ENCODE measurements at places on chromosomes 6 and 20.

DNA sequence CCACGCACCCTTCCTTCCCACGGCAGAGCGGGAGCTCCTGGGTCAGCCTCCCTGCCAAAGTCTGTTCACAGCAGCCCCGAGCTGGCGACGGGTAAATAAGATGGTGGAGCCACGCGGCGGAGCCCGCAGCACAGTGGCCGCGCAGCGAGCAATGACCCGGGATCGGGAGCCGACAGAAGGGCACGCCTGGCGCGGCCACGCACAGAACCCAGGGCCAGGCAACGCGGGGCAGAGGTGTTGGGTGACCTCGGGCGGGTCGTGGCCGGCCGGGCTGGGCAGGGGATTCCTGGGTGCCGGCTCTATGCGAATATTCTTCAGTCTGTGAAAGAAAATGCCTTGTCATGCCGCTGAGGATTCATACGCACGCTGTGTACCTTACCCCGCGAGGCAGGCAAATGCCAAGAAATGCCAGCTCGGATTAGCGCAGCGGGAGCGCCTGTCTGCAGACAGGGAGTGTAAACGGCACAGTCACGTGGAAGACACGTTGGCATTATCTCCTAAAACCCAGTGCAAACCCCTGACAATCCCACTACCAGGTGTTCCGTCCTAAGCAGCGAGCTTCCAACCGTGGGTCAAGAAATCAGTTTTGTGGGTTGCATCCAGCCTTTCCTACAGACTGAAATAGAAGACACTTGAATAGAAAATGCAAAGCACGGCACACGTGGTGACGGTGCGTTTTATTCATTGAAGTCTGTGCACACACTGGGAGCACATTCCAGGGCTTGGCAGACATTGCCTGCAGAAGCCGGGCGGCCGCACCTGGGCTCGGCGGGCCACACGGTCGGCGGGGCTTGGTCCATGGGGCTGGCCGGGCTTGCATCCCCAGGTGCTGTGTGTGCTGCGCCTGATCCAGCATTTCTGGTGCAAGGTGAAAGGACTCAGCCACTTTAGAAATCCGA lies 18.3 kb downstream of the CHRNA4 start:
- no peak for DNase-seq

GRCh38 chr20:31842471-31843157 lies 2.8 kb downstream of the FOXS1 start:
- DNase-seq = no peak

DNA sequence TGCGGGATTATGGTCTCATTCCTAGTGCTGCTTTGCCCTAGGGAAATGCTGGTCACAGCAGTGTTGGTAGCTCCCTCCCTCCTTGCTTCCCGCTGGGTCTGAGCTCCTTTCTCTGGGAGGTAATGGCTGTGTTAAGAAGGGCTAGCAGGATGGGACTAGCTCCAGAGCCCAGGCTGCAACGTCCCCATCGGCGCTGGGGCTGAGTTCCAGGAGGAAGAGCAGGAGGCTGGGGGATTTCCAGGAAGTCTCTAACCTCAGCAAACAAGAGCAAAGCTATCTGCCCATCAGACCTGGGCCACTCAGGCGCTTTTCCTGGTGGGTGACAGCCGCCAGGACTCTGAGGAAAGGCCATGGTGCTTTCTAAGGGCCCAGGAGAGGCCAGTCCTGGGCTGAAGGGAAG lies 174.2 kb downstream of the DLL1 start:
- no peak for DNase-seq

GRCh38 chr6:166851426-166851825 lies 104.9 kb downstream of the RNASET2 start:
- no peak for DNase-seq

GRCh38 chr6:132483779-132484679 lies 28.9 kb downstream of the STX7 start:
- DNase-seq = no peak

- DNase-seq = no peak
Observed at GRCh38 chr6:166360243-166361076, 18.1 kb upstream of the SFT2D1 start.

DNA sequence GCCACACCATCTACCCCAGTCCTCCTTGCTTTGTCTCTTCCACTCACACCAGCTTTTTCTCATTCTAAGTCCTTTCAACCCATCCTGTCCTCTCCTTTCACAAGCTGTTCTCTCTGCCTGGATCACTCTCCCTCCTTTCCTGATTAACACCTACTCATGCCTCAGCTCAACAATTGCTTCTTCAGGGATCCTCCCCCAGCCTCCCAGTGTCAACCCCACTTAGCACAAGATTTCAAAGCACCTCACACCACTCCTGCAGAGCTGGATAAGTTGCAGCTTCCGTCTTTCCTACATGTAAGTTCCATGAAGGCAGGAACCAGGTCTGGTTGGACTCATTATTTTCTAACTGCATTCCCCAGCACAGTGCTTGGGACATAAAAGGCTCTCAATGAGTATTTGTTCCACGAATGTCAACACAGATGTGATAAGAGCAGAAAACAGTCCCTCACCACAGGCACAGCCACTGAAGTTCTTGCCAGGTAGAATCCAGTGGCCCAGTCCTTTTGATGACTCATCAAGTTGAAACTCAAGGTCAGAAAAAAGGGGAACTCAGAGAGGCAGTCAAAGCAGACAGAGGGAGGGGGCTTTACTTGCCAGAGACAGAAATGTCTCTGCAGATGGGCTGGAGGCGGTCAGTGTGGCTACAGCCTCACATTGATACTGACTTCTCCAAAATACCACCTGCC lies 193.4 kb upstream of the PRDM1 start:
- no peak for DNase-seq

GRCh38 chr6:124495665-124496190 lies 466.5 kb upstream of the RNF217 start:
- no peak for DNase-seq

GRCh38 chr6:19303383-19303782 lies 533.8 kb upstream of the ID4 start:
- no peak for DNase-seq

DNA sequence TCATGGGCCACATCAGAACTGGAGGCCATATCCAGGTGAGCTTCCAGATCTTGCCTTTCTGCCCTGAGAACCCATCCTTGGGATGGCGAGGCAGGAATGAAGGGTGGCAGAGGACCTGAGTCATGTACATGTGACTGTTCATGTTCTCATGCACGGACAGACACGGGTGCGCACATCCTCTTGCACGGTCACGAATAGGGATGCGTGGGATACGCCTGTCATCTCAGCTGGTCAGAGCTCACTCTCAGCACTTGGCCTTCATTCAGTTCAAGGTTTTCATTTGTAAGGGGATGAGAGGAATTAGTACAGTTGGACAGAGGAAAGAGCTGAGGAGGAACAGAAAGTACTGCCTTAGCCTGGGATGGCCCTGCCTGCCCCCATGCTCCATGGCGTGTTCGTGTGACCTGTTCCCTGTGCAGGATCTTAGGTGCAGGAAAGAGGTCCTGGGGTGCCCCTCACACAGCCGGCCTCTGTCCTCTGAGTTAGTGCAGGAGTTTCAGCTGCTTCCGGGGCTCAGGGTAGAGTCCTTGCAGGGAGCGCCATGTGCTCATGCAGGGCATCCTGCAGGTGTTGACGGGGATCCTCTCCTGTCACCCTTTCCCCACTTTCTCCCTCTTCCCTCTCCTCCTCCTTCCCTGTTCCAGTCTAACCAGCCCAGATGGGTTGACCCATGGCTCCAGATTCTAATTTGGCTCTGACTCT lies 173.4 kb downstream of the DTNBP1 start:
- no peak for DNase-seq

GRCh38 chr6:25921525-25922203 lies 8.8 kb downstream of the SLC17A2 start:
- no peak for DNase-seq

- DNase-seq = no peak
Observed at GRCh38 chr6:160859822-160860221, 131.7 kb upstream of the MAP3K4 start.

GRCh38 chr20:56590888-56591287 lies 38.2 kb upstream of the TFAP2C start:
- no peak for DNase-seq

GRCh38 chr20:59351157-59352040 lies 51.0 kb downstream of the EDN3 start:
- DNase-seq = no peak

- DNase-seq = no peak
Observed at GRCh38 chr6:54255886-54256285, 52.4 kb upstream of the TINAG start.

DNA sequence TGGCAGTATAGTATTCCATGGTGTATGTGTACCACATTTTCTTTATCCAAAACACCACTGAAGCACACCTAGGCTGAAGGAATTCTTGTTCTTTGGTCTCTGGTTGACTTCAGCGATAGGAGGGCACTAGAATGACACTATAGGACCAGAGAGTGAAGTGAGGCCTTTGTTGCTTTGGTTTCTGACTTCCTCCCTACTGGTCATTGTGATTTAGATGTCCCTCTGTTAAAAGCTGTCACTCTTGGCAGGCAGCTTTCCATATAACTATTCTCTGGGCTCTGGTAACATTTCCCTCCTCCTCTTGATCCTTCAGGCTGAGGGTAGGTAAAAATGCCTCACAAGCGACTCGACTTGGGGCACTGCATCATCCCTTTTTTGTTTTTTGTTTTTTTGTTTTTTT lies 236.3 kb downstream of the MAFB start:
- no peak for DNase-seq

GRCh38 chr6:107746461-107747030 lies 77.6 kb downstream of the SCML4 start:
- no peak for DNase-seq

- DNase-seq = no peak
Observed at GRCh38 chr6:63272397-63272796, 47.4 kb downstream of the LGSN start.

GRCh38 chr20:63895202-63895951 lies 451 bp downstream of the DNAJC5 start:
- no peak for DNase-seq

DNA sequence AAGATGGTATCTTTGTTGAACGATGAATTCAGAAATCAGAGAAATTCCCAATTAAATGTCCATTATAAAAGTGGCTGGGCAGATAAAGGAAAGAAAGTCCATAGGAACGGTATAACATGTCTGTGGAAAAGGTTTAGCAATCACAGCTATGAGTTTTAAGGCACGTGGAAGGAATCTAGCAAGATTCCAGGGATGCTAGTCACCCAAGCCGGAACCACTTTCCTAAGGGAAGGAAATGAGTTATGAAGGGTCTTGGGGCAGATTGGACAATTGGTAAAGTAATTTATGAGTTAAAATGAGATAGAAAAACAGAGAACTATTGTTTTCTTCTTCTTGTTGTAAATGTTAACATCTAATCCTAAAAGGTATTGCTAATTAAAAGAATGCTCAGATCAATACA lies 384.8 kb downstream of the ADGRB3 start:
- no peak for DNase-seq

DNA sequence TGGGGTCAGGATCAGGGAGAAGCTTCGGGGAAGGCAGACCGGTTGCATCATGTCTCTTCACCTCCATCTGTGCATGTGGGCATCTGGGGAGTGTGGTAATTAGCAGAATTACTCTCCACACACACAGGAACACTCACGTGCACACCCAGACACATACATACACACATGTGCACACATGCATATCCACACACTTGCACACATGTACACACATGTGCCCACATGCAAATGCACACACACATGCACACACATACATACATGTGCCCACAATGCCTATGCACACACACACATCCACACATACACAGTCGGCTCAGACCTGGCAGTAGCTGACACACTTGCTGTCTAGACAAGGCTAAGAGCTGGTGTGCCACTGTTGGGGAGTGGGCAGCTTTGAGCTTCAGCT lies 212.3 kb upstream of the PMEPA1 start:
- no peak for DNase-seq

DNA sequence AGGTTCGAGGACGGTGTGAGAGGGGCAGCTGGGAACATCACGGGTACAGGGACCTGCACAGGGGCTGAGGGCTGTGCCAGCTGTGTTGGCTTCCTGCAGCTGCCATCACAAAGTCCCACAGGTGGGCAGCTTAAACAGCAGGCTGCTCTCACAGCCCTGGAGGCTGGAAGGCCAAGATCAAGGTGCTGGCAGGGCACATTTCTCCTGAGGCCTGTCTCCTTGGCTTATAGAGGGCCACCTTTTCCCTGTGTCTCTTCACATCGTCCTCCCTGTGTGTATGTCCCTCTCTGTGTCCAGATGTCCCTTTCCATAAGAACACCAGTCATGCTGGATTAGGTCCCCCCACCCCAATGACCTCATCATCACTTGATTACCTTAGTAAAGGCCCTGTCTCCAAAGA lies 15.1 kb upstream of the MPC1 start:
- DNase-seq = no peak

DNA sequence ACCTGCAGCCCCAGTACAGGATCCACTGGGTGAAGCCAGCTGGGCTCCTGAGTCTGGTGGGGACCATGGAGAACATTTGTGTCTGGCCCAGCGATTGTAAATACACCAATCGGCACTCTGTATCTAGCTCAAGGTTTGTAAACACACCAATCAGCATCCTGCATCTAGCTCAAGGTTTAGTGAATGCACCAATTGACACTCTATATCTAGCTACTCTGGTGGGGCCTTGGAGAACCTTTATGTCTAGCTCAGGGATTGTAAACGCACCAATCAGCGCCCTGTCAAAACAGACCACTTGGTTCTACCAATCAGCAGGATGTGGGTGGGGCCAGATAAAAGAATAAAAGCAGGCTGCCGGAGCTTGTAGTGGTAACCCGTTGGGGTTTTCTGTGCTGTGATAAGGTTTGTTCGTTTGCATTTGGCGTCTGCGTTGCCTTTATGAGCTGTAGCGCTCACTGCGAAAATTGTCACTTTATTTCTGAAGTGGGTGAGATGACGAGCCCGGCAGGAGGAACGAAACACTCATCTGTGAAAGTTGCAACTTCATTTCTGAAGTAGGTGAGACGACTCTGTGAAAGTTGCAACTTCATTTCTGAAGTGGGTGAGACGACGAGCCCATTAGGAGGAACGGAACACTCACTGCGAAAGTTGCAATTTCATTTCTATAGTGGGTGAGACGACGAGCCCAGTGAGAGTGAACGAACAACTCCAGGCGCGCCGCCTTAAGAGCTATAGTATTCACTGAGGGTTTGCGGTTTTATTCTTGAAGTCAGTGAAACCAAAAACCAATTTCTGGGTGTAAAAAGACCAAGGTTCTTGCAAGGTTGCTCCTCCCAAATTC lies 31.1 kb downstream of the SERPINB6 start:
- DNase-seq = no peak

- no peak for DNase-seq
Observed at GRCh38 chr6:75333676-75334200, 49.1 kb upstream of the TMEM30A start.

GRCh38 chr20:13008761-13009681 lies at the start of gene SPTLC3:
SPTLC3 (plus strand) TSS chr20:13008972; CDS start chr20:13009268, 296 bp downstream.
- DNase-seq = no peak

- no peak for DNase-seq
Observed at GRCh38 chr6:10144772-10145171, 270.1 kb downstream of the TFAP2A start.

DNA sequence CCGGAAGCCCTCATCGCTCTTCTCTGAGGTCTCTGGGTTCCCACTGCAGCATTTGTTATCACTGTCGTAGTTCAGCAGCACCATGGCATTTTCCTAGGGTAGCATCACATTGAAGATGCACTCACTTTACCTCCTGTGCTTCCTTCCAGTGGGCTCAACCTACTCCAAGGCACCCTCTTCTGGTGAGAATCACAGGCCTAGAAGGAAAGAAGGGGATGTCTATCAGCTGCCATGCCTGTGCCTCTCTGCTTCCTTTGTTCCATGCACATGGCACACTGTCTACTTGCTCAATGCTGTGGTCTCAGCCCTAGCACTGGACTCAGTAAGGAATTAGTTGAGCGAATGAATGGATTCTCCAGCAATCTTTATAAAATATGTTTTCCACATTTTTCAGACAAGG lies 22.6 kb downstream of the CST4 start:
- no peak for DNase-seq
